Motor neuron (in vitro differentiated cells): ENCODE measurements at places on chromosomes 2 and 18. TPM values are rescaled to one million over a fixed set of nuclear protein-coding genes. Genes with fewer than 3 reads are reported as not detected.

DNA sequence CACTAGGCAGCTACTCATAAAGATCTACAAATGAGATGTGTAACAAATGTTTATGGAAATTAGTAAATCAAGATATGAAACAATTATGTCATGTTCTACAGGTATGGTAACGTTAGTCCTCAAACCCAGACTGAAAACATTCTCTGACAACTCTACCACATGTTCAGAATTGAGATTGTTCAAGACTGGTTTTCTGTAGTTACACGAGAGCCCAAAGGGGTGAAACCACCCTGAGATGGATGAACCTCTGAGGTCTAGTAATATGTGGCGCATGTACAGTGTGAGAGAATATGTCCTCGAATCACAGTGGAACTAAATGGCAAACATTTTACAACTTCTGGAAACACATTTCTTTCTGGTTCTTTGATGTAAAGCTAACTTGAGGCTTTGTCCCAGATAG lies 614.3 kb downstream of the ZEB2 start:
- ATAC-seq, result no peak

DNA sequence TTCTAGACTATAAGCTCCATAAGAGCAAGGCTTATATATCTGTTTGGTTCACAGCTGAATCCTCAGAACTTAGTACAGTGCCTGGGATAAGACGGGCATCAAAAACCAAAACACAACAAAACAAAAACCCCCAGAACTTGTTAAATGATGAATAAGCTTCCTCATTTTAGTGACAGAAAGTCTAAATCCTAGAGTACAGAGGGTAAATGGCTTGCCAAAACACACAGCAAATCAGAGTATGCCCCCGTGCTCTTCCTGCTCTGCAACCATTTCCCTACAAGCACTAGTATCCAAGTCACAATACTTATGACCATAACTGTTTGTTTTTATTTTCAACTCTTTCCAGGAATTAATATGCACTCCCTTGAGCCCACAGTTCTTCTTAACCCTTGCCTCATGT lies 10.1 kb downstream of the ZNF521 start:
- no peak for ATAC-seq

DNA sequence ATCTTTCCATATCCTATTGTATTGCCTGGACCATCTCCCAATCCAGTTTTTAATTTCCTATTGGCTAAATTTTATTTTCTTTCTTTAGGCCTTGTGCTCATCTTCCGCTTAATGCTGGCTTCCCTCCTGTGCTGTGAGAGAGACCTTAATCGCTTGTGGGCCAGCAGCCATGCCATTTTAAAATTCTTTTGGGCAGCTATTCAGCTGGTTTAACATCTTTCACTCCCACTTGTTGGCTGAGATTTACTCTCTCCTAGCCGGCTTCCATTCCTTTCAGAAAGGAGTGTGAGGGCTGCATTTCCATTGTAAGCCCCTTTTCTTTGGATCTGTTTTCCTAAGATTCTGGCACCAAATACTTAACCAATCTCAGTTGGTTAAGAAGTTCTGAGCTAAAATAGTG lies 140.9 kb upstream of the RASGRP3 start:
- ATAC-seq, result no peak

- no peak for ATAC-seq
Observed at GRCh38 chr2:39772086-39772811, 6.8 kb downstream of the THUMPD2 start.

GRCh38 chr18:712401-713134 lies at the start of gene ENOSF1:
TSS of gene ENOSF1 (minus strand) at chr18:712630. CDS start at chr18:712587, 43 bp downstream.
- peak; percentile 92 for ATAC-seq

GRCh38 chr18:76658627-76659026 lies 163.6 kb upstream of the ZNF516 start:
- ATAC-seq, result no peak

GRCh38 chr2:109166811-109167210 lies 37.8 kb downstream of the SH3RF3 start:
- peak; percentile 29 for ATAC-seq

DNA sequence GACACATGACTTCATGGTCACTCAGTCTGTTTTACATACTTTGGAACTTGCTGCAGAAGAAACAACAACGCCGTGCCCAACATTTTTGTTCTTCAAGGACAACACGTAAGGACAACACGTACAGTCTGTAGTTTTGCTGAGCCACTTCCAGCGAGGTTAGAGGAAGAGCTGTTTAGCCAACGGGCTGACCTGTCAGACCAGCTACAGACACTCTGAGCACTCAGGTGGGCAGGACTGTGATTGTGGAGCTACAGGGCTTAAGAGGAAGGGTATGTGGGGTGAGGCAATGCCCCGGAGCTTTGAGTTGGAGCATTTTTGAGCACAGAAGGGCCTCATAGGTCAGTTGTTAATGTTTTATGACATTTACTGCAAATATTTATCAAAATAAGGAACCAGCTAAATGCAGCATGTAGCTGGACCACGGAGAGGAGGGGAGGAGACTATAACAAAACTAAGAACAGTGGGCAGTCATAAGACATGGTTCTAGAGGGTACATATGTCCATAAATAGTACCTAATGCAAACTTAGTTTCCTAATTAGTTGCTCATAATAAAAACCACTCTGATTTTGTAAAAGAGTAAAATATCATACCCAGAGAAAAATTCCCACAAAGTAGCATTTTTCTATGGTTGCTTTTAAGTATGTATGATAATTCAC lies 26.3 kb upstream of the NPC1 start:
- no peak for ATAC-seq

- ATAC-seq, result no peak
Observed at GRCh38 chr2:198710562-198710961, 747.2 kb downstream of the SATB2 start.

GRCh38 chr2:46847185-46847710 lies 68.4 kb downstream of the MCFD2 start:
- peak; percentile 68 for ATAC-seq

DNA sequence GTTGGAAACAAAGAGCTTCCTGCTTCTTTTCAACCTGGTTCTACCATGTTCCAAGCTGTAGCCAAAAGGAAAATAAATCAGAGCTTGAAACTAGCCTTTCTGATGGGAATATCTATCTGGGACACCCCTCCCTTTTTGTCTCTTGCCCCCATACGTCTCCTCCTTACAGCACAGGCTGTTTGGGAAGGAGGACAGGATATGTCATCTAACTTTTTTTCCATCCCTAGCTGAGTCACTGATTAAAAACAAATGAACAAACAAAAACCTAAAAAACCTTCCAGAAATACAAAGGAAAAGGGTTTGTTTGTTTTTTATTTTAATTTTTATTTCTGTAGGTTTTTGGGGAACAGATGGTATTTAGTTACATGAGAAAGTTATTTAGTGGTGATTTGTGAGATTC lies 151.6 kb downstream of the FAM210A start:
- no peak for ATAC-seq

GRCh38 chr18:36518839-36519238 lies 221.3 kb downstream of the FHOD3 start:
- ATAC-seq, result no peak

- ATAC-seq, result no peak
Observed at GRCh38 chr18:57146956-57147636, at the start of gene BOD1L2. TSS of gene BOD1L2 (plus strand) at chr18:57147087. CDS start at chr18:57147313, 226 bp downstream.

DNA sequence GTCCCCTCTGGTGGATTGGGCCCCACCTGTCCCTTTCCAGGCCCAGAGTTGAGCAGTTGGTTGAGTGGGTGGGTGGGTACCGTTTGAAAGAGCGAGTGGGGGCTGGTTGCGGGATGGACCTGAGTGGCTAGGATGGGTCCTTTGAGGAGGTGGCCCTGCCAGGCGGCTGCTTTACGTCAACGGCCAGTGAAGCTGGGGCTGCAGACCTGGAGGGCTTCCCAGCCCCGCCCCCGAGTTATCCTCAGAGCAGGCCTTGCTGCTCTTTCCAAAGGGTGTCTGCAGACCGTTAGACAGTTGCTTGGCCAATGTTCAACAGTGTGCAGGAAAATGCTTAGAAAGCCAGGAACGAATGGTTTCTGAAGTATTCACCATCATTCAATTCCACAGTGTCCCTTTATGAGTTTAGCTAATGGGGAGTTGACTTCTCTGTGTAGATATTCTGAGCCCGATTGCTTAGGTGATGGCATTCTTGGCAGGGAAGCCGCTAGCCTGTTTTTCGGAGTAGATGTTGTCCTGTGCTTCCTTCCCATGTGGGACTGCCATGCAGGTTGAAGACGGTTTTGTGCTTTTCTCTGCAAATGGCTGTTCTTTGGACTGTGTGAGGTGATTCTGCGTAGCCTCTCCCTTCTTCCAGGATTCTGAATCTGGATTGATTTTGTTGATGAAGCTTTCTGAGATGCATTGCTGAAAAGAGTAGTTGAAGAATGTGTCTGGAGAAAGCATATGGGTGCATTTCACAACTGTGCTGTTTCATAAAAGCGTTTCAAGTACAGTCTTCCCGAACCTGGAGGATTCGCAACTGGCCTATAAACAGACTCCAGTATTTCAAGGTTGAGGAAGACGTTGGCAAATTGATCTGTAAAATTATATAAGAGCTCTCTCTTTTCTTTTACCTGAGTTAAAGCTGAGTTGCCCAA lies 45.8 kb downstream of the LDLRAD4 start:
- no peak for ATAC-seq

GRCh38 chr2:25194576-25195122 lies 26.3 kb upstream of the POMC start:
- no peak for ATAC-seq

- ATAC-seq, result peak; percentile 90
Observed at GRCh38 chr2:174593574-174594203, 3.9 kb downstream of the WIPF1 start.

GRCh38 chr2:183868153-183868552 lies 730.2 kb upstream of the ZNF804A start:
- ATAC-seq, result no peak

GRCh38 chr18:73986711-73987110 lies 160.9 kb downstream of the FBXO15 start:
- ATAC-seq, result no peak

GRCh38 chr2:203782262-203782976 lies 76.0 kb downstream of the CD28 start:
- peak; percentile 81 for ATAC-seq

DNA sequence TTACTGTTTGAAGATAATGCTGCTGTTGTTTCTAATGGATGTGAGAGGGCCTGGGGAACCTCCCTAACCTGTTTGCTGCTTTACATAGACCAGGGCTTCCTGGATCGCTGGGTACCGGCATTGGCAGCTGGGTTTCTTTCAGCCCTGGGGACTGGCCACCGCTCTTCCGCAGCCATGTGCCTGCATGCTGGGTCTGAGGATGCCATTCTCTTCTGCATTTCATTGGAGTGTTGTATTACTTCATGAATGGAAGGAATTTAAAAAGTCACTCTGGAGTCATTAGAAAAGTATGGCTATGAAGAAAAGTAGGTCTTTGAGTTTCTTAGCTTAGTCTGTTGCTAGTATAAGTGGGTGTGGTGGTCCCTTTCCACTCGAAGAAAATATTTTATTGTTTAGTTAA lies 107.3 kb upstream of the MGAT5 start:
- peak; percentile 42 for ATAC-seq

DNA sequence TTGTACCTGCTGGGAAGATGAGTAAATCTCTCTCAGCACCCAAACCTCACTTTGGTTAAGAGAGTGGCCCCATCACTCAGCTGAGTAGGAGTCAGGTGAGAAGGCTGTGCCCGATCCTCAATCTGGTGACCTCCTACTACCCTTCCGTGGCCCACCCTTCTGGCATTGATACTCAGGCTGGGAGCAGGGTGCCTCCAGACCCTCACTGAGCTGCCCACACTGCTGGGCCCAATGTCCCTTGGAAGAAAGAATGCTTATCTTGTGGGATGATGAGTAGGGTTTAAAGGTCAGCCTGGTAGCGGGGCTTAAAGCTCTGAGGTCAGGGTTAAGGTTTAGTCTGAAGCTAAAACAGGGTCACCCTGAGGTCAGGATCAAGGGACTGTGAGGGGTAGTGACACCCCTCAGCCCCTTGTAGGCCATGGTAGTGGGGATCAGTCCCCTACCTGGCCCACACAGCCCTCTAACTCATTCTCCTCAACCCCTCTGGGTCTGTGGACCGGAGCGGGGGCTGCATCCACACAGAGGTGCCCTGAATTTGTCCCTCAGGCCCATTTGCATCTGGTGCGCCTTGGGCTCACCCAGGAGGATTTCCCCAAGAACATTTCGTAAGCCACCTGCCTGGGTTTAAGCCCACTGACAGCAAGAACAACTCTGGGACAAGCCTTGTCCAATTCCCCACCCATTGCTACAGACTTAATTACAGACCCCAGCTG lies 123.8 kb downstream of the CYP26B1 start:
- ATAC-seq, result no peak

GRCh38 chr2:15570104-15570503 lies 9.0 kb upstream of the NBAS start:
- ATAC-seq, result no peak

DNA sequence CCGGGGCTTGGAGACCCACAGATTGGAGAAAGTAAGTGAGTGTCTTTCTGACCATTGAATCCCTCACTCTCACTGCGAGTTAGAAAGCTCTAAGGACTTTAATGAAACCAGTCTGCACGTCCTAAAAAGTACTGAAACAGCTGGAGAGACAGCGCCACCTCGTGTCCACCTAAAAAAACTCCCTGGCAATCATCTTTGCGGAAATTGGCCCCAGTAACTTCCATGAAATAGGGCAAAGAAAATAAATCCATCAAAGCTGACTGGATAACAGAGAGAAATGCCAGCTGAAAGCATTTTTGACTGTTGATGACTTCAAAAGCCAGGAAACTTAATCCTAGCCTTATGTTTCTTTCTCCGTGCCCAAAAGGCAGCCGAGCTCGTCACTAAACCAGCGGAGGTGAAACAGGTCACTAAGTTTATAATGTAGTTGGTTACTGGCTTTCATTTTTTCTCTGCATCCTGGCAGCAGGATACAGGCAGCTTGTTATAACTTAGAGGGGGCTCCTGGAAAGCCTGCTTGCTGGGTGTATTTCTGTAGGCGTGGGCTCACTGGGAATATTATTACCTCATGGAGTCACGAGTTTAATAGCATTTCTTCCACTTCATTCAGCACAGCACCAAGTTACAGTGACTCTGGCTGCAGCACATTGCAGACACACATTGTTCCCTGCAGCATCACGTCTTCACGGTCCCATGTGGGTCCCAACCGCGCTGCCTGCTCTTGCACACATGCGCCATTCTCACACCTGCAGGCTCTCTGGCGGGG lies 266.5 kb downstream of the HRH4 start:
- peak; percentile 61 for ATAC-seq

DNA sequence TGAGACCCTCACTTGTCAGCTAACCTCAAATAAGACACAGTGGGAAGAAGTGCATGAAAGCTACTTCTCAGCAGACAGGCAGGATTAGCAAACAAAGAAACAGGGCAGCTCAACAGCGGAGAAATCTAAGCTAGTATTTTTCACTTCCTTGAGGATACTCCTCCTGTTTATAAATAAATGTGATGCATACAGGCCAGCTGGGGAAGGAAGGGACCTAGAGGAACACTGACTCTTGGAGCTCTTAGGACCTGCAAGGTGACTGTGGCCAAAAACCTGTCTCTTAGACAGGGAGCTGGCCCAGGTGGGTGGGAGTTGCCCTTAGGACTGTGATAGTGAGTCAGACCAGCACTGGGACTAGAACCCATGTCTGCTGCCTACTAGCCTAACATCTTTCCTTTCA lies 4.8 kb downstream of the REEP1 start:
- ATAC-seq, result no peak

GRCh38 chr2:226556050-226556449 lies 243.6 kb downstream of the IRS1 start:
- no peak for ATAC-seq

GRCh38 chr2:121360566-121361300 lies 75.7 kb upstream of the TFCP2L1 start:
- no peak for ATAC-seq

Gene SAG
- 1.7 and 6.5 TPM in 2 replicates for total RNA-seq

Gene DUSP19
- 5.6 and 6.4 TPM in 2 replicates for total RNA-seq

Gene FBXO11
- 21.6 and 24.9 TPM in 2 replicates for total RNA-seq

Gene ATP5MC3
- total RNA-seq, result 206 and 212 TPM in 2 replicates

Gene ARMC9
- total RNA-seq, result 21.4 and 22.0 TPM in 2 replicates

Gene ACAA2
- 32.2 and 34.8 TPM in 2 replicates for total RNA-seq

Gene STARD6
- total RNA-seq, result 0.32 and 0.75 TPM in 2 replicates

Gene KCNK3
- 0.15 and 0.22 TPM in 2 replicates for total RNA-seq

Gene MROH2A
- 2.0 TPM in 1 of 2 replicates, not detected in the other for total RNA-seq

Gene B3GNT7
- total RNA-seq, result 0.16 and 0.31 TPM in 2 replicates
